ENCODE measurements at places on chromosomes 12 and 14.

DNA sequence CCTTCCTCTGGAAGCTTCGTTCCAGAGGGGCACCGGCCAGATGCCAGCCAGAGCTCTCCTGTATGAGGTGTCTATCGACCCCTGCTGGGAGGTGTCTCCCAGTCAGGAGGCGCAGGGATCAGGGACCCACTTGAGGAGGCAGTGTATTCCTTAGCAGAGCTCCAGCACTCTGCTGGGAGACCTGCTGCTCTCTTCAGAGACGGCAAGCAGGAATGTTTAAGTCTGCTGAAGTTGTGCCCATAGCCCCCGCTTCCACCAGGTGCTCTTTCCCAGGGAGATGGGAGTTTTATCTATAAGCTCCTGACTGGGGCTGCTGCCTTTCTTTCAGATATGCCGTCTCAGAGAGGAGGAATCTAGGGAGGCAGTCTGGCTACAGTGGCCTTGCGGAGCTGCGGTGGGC is 22.2 kb upstream of the NAV3 start:
- DNase-seq, result no peak

GRCh38 chr12:52149182-52149641 is 42.6 kb downstream of the KRT80 start:
- no peak for DNase-seq

GRCh38 chr14:92437729-92438285 is 75.8 kb upstream of the RIN3 start:
- no peak for DNase-seq

DNA sequence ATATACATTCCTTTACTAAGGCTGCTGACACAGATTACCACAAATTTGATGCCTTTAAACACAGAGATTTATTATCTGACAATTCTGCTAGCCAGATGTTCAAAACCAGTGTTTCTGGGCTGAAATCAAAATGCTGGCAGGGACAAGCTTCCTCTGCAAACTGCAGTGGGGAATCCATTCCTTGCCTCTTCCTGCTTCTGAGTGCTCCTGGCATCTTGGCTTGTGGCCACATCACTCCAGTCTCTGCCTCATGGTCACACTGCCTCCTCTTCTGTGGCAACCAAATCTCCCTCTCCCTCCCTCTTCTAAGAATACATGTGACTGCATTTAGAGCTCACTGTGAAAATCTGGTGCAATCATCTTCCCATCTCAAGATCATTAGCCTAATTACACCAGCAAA is 235.7 kb downstream of the TTC8 start:
- DNase-seq, result no peak

GRCh38 chr14:101102875-101103274 is 199.4 kb upstream of the RTL1 start:
- DNase-seq, result peak; percentile 15

DNA sequence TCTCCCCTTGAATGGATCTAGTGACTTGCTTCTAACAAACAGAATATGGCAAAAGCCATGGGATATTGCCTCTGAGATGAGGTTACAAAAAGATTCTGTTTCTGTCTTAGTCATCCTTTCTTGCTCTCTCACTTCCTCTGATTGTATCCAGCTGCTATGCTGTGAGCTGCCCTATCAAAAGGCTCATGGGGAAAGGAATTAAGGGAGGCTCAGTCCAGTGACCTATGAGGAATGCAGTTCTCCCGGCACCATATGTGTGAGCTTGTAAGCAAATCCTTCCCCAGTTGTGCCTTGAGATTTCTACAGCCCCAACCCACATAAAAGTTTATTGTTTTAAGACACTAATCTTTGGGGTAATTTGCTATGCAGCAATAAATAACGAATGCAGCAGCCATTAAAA is 183.1 kb downstream of the KLHL28 start:
- no peak for DNase-seq

- DNase-seq, result no peak
Observed at GRCh38 chr14:24838945-24839616, 205.1 kb upstream of the GZMB start.

DNA sequence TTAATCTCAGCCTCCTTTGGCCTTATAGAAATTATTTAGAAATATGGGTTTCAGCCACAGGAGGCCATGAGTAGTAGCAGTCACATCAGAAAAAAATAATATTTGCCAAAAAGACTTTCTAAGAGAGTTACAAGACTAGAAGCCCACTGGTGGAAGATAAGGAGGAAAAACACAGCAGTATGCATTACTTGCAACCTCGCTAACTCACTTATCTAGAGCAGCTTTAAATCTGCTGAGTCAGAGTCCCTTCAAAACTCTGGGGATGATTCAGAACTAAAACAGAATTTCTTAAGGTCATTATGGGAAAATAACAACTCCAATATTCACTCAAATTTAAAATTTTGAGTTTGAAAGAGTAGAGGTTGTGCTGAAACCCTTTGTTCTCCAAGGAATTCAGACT is 6.2 kb downstream of the OR4K17 start:
- no peak for DNase-seq

DNA sequence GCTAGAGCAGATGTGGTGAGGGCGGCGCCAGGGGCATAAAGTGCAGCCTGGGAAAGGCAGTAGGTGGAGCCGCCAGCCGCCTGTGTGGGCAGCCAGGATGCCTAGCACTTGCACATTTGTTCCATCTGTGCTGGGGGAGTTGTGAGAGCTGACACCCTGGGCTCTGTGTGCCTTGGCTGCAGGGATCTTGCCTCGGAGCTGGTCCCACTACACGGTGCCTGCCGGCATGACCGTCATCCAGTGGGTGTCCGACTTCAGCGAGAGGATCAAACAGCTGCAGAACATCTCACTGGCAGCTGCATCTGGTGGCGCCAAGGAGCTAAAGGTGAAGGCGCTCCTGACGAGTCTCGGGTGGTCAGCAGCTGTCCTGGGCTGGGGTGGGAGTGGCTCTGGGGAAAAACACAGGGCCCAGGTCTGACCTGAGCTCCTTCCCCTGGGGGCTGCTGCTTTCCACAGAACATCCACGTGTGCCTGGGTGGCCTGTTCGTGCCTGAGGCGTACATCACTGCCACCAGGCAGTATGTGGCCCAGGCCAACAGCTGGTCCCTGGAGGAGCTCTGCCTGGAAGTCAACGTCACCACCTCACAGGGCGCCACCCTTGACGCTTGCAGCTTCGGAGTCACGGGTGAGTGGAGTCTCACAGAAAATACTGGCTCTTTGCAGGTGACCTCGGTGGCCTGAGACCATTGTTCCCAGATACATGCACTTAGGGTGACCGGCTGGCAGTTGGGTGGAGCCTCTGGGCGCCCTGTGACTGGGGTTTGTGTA is 37.4 kb downstream of the HSP90AA1 start:
- no peak for DNase-seq

Data from activated CD8-positive, alpha-beta memory T cell treated with anti-CD3 and anti-CD28 coated beads, Interleukin-2, amount 50 U/mL, for 48 hours (primary cell).